Fibroblast of skin of right quadriceps (primary cell): ENCODE measurements at places on chromosomes 7 and 10.

DNA sequence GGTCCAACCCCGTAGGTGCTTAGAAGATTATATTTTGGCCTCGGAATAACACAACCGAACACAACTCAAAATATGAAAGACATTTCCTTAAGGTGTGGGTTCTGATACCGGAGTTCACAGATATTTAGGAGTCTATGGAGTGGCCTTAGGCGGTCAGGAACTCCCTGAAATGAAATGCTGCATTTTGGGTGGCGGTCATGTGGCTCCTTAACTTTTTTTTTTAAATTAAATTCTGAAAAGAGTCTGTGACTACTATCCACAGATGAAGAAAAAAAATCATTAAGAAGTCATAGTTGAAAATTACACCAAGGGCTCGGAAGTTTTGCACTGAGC, 290.9 kb upstream of the NFE2L3 start:
- no peak for DNase-seq

GRCh38 chr7:70434376-70434775, 697.6 kb upstream of the GALNT17 start:
- no peak for DNase-seq

- no peak for DNase-seq
Measured at GRCh38 chr10:46528675-46529615, 27.5 kb downstream of the GPRIN2 start.

DNA sequence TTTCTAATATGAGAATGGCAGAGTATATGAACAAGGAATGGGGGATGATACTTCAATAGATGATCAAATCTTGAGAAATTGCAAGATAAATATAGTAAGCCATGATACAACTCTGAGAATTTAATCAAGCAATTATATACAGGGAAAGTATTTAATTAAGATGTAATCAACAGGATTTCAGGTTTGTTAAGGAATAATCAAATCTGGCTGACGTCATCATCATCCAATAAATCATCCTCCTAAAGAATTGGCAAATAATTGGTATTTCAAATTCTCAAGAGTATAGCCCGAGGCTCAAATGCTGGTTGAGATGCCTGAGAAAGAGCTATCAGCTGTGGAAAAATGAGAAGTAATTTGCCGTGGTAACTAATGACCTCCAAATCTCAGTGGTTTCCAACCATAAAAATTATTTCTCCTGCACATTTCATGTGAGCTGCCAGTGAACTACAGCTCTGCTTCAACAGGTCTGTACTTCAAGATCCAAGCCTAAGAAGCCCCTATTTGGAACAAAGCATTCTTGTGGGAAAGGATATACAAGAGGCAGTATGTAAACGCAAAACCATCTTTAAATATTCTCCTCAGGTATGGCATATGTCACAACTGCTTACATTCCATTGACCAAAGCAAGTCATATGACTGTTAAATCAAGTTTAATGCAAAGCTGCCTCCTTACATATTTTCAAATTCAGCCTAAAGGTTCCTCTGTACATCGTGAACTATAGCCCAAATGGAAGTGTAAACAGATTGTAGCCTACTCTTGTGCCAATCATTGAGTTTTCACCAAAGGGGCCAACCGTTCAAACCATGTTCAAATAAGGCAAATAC, 503.0 kb downstream of the KIF20B start:
- DNase-seq, result peak; percentile 60

DNA sequence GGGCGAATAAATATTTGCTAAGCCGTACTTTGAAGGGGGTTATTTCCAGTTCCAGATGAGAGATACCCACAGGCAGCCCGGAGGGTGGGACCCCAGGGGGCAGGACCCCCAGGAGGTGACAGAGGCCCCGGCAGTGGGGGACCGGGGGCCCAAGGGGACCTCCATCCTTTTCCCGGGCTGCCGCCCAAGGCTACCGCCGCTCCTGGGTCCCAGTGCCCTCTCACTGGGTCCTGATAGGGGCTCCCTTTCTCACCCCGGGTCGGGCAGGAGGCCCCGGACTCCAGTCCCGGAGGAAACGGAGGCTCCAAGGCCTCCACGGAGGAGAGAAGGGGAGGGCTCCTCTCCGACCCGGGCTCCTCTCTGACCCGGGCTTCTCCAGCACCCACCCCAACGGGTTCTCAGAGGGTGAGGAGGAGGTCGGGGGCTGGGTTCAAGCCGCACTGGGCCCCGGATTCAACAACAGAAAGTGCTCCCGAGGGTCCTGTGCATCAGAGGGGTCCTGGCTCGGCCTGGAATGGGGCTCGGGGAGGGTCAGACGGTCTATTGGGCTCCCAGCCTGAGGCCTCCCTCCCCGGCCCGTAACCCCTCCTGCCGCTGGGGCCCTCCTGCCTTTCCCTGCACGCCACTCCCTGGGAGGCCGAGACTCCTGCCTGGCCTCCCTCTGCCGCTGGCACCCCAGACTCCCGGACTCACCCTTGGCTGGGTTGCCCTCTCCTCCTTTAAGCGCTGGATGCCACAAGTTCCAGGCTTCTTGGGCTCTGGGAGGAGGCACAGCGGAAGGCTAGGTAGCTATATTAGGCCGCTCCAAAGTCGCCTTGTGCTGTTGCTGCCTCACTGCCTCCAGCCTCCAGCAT, 62.5 kb downstream of the ZNF37A start:
- DNase-seq, result no peak

GRCh38 chr10:21753497-21754270, 219.7 kb downstream of the MLLT10 start:
- DNase-seq, result no peak

- DNase-seq, result no peak
Measured at GRCh38 chr10:101236376-101237080, 7.3 kb upstream of the LBX1 start.

DNA sequence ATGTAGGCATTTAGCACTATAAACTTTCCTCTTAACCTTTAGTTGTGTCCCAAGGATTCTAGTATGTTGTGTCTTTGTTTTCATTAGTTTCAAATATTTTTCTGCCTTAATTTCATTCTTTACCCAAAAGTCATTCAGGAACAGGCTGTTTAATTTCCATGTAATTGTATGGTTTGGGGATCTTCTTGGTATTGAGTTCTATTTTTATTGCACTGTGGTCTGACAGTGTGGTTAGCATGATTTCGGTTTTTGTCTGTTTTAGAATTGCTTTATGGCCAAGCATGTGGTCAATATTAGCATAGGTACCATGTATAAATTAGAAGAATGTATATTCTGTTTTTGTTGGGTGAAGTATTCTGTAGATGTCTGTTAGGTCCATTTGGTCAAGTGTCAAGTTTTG, 26.3 kb downstream of the COA1 start:
- DNase-seq, result no peak

- peak; percentile 40 for DNase-seq
Measured at GRCh38 chr10:27569946-27570345, 65.8 kb downstream of the RAB18 start.

- DNase-seq, result no peak
Measured at GRCh38 chr7:152956006-152956405, 196.5 kb downstream of the ACTR3B start.

DNA sequence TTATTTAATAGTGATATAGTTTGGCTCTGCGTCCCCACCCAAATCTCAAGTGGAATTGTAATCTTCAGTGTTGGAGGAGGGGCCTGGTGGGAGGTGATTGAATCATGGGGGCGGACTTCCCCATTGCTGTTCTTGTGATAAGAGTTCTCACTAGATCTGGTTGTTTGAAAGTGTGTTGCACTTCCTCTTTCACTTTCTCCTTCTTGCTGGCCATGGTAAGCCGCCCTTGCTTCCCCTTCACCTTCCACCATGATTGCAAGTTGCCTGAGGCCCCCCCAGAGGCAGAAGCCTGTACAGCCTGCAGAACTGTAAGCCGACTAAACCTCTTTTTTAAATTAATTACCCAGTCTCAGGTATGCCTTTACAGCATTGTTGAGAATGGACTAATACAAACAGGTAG, 101.4 kb downstream of the MTPAP start:
- DNase-seq, result no peak

DNA sequence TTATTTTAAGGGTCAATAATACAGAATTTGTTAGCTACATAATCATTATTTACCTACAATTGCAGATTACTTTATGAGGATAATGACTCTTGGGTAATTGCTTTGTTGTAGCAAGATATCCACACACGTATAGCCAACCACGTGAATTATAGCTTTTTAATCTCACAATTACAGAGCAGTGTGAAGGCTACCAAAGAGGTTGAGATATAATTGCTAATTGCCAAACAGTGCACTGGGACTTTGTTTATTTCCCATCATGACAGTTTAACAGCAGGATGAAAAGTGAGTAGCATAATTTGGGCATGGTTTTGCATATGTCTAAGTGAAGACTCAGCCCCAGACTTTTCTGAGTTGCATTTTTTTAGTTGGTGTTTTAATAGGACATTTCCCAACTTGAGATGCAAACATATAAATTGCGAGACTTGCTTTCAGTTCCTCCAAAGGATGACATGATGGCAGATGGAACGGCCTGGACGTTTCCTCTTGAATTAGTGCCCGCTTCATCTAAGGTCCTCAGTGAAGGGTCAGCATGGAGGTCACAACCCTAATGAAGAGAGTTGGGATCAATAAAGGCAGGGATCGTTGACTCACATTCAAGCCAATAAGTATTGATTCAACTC, 180.7 kb upstream of the GPR26 start:
- no peak for DNase-seq

DNA sequence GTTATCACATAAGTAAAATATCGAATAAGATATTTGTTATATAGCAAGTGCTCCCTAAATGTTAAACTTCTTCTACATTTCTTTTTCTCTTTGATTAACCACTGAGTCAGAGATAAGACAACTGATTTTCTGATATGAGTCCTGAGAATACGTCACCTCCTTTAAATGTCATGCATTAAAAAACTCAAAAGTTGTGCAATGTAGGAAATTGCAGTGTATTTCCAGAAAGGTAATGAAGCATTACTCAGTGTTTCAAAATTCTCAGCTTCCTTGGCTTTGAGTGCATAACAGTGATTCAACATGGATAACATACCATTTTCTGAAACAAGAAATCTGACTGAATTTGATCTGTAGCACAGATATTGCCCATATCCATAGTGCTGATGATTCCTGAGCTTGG, 155.8 kb downstream of the BMPER start:
- peak; percentile 88 for DNase-seq

DNA sequence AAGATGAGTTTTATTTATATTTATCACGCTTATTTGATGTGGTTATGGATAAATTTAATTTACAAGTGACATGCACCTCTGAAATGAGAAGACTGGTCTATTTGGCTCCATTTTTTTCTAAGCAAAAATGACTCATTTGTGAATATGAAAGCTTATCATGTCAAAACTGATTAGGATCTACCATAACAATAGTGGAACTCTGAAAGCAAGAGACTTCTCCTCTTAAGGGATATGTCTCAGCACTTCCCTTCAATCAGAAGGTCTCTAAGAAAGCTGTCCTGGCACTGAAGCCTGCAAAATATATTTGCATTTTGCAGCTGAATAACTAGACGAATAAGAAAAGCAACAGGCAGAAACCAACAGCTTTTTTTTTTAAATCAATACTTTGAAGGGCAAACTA, 12.7 kb downstream of the FAS start:
- no peak for DNase-seq

DNA sequence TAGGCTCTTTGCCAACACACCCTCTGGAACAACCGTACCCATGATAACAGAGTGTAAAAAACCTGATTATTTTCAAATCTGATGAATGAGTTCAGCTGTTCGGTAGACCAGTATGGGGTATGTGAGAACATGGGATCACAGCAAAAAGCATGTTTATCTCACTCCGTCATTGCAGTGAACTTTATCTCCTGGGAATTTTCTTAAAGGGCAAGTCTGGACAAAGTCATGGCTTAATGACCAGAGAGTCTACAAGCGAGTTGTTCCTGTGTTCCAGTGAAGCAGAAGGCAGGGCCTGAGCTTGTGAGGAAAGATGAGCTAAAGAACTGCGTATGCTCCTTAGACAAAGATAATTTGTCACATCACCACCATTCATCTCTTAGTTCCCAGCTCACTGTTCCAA, 219.7 kb downstream of the TRIL start:
- DNase-seq, result no peak

GRCh38 chr7:95684505-95684904, 87.8 kb upstream of the DYNC1I1 start:
- no peak for DNase-seq

- peak; percentile 37 for DNase-seq
Measured at GRCh38 chr10:108169846-108170245, 1005.3 kb upstream of the SORCS1 start.

DNA sequence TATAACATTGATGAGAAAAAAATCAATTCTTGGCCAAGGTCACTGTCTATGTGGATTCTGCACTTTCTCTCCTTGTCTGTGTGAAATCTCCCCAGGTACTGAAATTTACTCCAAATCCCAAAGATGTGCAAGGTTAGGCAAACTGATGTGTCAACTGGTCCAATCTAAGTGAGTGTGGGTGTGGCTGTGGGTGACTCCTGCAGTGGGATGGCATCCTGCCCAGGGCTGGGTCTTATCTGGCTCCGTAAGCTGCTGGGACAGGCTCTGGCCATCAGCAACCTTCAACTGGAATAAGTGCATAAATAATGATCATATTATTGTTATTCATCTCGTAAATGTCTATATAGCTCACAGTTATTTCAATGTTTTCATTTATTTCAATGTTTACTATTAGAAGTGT, 79.3 kb downstream of the JCAD start:
- no peak for DNase-seq

DNA sequence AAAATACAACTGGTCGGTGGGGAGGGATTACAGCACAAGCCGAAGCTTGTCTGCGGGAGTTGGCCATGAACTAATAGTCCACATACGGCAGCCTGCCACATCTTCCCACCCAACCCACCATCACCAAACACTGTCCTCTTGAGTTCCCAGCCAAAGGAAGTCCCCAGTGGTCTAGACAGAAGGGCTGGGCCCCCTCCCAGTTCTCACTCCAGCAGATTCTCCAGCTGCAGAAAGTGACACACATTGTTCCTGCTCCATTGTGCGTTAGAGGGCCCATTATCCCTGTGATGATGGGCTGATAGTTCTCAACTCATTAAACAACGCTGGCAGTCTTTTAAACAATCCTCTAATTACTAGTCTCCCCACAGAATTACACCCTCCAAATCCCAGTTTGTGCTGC, 148.0 kb downstream of the FGFR2 start:
- DNase-seq, result no peak

DNA sequence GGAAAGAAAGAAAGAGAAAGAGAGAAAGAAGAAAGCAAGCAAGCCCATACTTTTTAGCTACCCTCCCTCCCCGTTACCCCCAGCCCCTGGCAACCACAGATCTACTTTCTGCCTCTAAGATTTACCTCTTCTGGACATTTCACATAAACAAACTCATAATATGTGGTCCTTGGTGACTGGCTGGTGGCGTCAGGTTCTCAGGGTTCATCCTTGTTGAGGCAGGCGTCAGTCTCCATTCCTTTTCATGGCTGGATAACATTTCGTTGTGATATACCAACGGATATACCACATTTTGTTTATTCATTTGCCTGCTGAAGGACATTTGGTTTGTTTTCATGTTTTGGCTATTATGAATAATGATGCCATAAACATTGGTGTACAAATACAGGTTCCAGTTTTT, 30.5 kb downstream of the CDH23 start:
- DNase-seq, result no peak

DNA sequence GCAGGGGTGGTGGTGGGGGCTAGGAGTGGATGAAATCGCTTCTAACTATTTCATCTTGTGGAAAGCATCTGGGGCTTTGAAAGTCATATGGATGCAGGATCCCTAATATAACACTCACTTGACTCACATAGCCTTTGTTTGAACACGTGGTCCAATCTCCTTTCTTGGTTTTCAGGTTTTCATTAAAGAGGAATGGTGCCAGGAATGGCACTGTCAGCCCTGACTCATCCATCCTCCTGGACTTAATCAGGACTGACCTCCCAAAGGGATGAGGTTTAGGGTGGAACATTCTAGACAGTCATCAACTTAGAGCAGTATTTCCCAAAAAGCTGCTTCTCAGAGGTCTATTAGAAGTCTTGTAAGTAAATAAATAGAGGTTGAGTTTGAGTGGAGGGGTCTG, 162.0 kb upstream of the PLXNA4 start:
- peak; percentile 98 for DNase-seq

- no peak for DNase-seq
Measured at GRCh38 chr7:150869467-150869866, 17.1 kb downstream of the AOC1 start.
